ENCODE measurements at places on chromosomes 2 and 18.

DNA sequence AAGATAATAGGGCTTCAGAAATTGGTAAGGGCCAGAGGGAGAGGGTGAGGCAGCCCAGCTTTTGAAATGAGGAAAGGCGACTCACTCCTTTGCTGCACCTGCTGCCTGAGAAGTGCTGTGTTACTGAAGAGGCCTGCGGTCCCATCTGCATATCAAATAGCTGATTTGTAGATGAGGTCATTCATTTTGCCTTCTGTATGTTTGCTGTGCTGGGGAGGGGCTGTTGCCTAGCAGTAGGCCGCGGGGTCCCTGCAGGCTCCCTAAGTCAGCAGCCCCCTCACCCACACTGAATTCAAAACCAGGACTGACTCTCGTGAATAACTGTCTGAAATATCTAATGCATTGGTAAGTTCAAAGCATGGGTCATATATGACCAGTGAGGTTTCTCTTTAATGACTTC lies 377.2 kb downstream of the SOX11 start:
- no peak for DNase-seq

GRCh38 chr18:65791719-65792118 lies 40.9 kb downstream of the CDH7 start:
- no peak for DNase-seq

DNA sequence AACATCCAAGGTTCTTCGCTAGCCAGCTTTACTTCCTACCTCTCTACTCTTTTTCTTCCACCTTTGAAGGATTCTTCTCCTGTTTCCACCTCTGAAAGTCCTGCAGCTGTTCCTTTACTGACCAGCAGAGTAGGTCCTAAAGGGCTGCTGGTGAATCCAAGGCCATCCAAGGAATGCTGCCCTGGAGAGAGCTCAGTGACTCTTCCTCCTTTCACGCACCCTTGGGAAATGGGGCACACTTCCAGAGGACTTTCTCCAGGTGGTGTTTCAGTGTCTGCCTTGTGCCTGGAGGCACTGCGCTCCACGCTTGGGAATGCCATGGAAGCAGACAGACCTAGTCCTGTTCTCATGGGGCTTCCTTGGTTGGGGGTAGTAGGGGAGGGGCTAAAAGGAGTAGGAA lies 45.4 kb downstream of the SLC16A14 start:
- DNase-seq = no peak

- no peak for DNase-seq
Measured at GRCh38 chr2:127464470-127465257, 46.4 kb downstream of the PROC start.

- no peak for DNase-seq
Measured at GRCh38 chr2:137829251-137829650, 135.0 kb upstream of the HNMT start.

GRCh38 chr2:71936076-71937030 lies 211.3 kb downstream of the CYP26B1 start:
- DNase-seq = no peak

Data from activated CD4-positive, alpha-beta T cell treated with anti-CD3 and anti-CD28 coated beads, Interleukin-2, amount 50 U/mL, for 1 hour (primary cell).